ENCODE measurements at places on chromosomes 5 and 9. TPM values are rescaled to one million over a fixed set of nuclear protein-coding genes. Genes with fewer than 3 reads are reported as not detected.

GRCh38 chr5:34919077-34919476 is 3.6 kb downstream of the BRIX1 start:
- DNase-seq, result no peak

GRCh38 chr5:74888117-74888516 is 21.9 kb upstream of the FAM169A start:
- no peak for DNase-seq

GRCh38 chr9:112917987-112918362 is 27.3 kb upstream of the SLC46A2 start:
- no peak for DNase-seq

- DNase-seq, result no peak
These were observed 117.9 kb downstream of the HCN1 start for GRCh38 chr5:45578270-45578669.

GRCh38 chr9:28916348-28916747 is 1343.1 kb upstream of the C9orf72 start:
- DNase-seq, result no peak

DNA sequence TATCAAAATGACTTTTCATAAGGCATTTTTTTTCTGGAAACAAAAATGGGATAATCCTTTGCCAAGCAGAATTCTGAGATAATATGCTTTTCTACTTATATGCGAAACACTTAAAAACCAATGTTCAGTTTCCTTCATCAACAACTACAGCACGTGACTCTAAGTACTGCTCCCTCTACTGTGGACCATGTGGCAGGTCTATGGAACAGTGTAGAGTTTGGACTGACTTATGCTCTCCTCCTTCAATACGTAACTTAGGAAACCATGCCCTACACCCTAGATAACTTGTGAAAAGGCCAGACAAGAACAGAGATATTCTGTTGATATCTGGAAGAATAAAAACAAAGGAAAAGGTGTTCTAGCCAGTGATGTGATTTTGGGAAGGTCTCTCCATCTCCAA is 111.3 kb upstream of the GNA14 start:
- DNase-seq, result no peak

PCDHB9 gene
- total RNA-seq, result 2.6 TPM

GPR151 gene
- not detected for total RNA-seq

TAF11L14 gene
- not detected for total RNA-seq

TMEM215 gene
- 0.33 TPM for total RNA-seq

IL17B gene
- total RNA-seq, result not detected

ANKRD34B gene
- total RNA-seq, result 0.72 TPM

Data from H9 (cell line).